H1 (cell line): ENCODE measurements at places on chromosomes 1 and 21. TPM values are rescaled to one million over a fixed set of nuclear protein-coding genes. Genes with fewer than 3 reads are reported as not detected.

VAMP4 gene
- 12.4 and 13.9 TPM in 2 replicates for total RNA-seq

ATP6V1G3 gene
- not detected in 2 replicates for total RNA-seq

DNA sequence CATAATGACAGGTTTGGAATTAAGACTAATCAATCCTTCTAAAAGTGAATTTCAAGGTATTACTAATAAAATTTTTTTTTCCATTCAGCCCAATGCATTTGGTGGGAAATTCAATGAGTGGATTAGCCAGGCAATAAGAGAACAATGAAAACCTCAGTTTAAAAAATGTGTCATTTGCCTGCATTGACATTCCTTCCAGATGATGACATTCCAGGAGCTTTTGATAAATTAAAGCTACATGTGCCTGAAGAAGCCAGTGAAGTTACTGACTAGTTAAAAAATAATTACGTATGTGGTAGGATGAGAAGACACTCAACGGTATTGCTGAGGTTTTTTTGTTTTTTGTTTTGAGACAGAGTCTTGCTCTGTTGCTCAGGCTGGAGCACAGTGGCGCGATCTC, 37.9 kb upstream of the RC3H1 start:
- DNase-seq: no peak

REG4 gene
- not detected in 2 replicates for total RNA-seq

DNA sequence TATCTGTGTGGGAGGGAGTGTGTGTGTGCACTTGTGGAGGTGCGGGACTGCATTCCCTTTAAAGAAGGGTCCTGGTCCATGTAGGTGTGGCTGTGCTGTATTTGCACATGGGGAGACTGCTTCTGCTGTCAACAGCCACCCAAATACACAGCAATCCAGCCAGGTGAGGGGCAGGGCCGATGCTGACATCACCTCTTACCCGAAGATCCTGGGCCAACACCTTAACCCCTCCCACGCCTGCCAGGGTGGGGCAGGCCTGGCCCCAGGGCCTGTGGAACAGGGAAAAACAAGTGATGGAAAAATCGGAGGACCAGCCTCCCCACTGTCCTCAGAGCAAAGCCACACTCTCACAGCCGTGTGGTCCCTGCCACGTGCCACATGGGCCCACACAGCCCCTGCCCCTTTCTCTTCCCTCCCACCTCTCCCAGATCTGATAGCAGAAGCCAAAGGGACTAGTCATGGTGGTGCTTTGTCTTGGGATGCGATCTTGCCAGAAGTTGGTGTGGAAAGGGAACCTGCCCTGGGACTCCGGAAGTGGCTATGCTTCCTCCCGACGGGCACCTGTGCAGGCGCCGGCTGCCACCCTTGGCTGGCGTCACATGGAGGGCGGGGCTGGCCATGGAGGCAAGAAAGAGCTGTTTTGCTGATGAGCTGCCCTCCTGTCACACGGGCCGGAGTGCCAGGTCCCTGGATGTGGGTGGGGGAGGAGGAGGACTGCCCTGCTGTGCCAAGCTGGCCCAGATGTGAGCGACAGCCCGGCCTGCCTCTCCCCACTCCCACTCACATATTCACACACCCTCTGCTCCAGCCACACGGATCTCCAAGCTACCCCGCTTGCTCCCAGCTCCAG, 7.8 kb upstream of the CASZ1 start:
- no peak for DNase-seq

EDARADD gene
- total RNA-seq: 6.1 and 7.0 TPM in 2 replicates

HNRNPCL4 gene
- not detected in 2 replicates for total RNA-seq

PHTF1 gene
- 26.9 and 27.7 TPM in 2 replicates for total RNA-seq

GRCh38 chr1:71796006-71796405, 486.3 kb downstream of the NEGR1 start:
- no peak for DNase-seq

DNA sequence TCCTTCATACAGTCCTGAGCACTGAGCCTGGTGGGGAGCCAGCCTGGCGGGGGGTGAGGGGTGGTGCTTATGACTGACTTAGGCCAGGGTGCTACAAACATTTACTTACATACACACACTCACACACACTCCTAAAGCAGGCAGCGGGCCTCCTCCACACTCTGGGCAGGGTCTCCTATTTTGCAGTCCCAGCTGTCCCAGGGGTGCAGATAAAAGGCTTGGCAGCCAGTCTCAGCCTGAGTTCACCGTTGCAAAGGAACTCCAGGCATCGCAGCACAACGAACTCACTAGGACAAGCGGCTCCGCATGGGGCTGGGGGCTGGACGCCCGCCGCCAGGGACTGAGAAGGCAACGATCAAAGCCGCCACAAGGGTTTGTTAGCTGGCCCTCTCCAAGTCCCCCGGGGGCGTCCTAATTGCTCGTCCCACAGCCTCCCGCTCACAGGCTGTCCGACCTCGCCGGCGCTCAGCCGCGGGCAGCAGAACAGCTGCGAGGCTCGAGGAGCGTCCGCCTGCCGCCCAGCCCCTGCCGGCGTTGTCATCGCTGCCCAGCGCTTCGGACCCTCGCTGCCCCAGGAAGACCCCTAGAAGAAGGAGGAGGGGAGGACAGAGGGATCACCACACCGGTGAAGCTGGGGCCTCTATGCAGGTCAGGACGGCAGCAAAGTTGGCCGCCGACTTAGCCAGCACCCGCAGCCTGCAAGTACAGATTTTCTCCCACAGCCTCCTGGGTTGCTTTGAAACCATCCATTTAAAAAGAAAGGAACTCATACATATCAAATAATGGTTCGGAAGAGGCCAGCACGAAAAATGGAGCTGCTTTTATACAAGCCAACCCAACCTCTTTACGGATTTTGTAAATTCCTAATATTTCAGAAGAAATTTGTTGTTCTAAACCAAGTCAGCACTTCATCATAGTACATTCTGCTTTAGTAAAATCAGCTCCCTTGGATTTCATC, 6.2 kb downstream of the BARHL2 start:
- no peak for DNase-seq

AMY2B gene
- 2.0 and 2.1 TPM in 2 replicates for total RNA-seq

DNA sequence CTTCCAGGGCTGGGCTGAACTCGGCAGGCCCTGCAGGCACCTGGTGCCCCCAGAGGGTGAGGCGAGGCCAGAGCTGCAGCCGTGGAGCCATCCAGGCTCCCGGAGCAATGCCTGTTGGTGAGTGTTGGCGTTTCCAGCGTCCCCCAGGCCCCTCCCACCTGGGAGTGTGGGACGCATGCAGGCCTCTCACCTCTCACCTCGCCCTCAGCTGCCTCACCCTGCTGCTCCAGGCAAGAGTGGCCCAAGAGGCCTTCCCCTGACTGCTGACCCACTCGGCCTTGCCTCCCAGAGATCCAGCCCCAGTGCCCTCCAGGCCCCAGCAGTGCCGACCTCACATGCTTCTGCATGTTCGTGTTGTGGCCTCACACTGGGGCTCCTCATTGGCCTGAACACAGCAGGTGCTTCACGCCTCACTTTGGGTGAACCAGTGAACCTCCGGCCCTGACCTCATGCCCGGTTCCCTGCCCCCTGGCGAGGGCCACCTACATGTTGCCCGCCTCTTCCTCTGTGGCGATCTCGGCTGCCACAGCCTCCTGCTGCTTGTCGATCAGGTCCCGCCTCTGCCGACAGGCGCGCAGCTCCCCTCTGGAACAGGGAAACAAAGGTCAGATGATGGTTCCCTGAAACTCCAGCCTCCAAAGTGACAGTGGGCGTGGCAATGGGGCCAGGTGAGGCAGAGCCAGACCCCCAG, 17.0 kb downstream of the CFAP74 start:
- DNase-seq: no peak

GRCh38 chr1:44025816-44026215, 5.4 kb downstream of the SLC6A9 start:
- DNase-seq: no peak

DNA sequence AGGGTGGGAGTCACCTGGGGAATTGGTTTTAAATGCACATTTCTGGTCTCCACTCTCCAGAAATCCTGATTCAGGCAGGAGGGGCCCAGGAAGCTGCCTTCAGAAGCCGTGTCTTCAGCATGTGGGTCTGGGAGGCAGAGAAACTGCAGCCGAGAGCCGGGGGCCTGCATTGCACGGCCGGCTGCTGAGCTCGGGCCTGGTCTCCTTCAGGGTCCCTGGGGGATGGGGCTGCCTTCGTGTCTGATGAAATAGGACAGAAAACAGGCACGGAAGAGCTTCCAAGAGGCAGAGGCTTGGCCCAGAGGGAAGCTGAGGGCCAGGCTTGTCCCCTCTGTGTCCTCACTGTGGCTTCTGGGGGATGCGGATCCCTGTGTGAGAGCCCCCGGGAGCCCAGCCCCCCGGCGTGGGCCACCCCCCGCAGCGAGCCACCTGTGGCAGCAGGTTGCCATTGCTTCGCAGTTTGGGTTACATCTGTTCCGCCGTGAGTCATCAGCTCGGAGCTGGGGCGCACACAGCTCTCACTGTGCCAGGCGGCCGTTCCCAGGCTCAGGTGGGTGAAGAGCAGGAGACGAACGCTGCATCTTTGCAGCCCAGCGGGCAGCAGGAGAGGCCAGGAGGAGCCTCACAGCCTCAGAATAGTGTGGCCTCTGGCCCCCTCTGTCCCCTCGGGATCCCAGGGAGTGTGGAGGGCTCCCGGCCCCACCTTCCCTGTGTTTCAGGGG, 72.4 kb downstream of the AJAP1 start:
- DNase-seq: no peak

DNA sequence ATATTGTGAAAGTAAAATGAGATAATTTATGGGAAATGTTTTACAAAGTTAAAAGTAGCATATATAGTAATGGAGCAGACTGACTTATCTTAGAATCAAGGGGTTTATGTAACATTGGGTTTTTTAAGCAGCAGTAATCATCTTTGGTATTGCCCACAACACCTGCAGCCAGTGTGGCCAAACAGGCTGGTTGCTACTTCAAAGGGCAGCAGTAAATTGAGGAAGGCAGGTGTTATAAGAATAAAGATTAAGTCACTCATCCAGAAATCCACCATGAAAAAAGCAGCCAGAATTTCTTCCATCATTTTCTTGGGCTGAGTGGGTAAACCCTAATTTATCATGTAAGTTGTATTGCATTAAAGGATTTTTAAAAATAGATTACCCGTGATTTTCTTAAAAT, 16.7 kb downstream of the DYNLT5 start:
- no peak for DNase-seq

GRCh38 chr1:226708342-226708780, 30.7 kb downstream of the ITPKB start:
- no peak for DNase-seq

DNA sequence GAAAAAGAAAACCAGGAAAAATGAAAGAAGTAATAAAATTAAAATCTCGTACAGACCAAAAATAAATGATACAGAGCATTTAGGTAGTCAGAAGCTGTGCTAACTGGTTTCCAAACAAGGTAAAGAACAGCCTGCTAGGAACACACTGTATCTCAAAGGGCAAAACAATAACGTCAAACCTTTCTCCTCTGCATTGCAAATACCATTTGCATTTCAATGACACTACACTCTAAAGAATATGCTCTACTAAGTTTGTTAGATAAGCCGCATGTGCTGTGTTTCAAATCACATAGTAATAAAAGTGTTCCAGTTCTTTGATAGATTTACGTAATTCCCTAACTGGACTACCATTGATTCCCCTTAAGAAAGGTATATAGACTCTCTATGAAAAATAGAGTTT, 648.8 kb downstream of the PLA2G4A start:
- DNase-seq: no peak

- DNase-seq: no peak
Observed at GRCh38 chr1:8925406-8925805, 20.3 kb upstream of the CA6 start.

PODN gene
- total RNA-seq: 0.11 and 0.17 TPM in 2 replicates

- DNase-seq: no peak
Observed at GRCh38 chr1:89734442-89734841, 86.4 kb upstream of the LRRC8D start.

DNA sequence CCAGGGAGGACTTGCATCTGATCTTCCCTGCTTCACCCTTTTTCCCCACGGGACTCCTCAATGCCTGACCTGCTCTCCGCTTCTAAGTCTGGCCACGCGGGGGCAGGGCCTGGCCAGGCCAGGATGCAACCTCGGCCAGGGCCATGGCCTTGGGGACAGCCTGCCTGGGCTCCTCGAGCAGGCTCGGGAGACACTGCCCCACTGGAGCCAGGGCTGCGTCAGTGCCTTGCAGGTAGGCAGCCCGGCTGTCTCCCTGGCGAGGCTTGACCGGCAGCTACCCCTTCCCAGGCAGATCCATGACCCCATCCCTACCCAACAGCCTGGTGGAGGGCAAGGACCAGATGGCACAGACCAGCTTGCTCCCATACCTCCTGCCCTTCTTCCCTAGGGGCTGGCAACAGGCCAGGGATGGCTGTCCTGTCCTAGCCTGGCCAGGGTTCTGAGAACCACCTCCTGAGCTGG, 2.7 kb upstream of the PRDM16 start:
- DNase-seq: no peak

DNA sequence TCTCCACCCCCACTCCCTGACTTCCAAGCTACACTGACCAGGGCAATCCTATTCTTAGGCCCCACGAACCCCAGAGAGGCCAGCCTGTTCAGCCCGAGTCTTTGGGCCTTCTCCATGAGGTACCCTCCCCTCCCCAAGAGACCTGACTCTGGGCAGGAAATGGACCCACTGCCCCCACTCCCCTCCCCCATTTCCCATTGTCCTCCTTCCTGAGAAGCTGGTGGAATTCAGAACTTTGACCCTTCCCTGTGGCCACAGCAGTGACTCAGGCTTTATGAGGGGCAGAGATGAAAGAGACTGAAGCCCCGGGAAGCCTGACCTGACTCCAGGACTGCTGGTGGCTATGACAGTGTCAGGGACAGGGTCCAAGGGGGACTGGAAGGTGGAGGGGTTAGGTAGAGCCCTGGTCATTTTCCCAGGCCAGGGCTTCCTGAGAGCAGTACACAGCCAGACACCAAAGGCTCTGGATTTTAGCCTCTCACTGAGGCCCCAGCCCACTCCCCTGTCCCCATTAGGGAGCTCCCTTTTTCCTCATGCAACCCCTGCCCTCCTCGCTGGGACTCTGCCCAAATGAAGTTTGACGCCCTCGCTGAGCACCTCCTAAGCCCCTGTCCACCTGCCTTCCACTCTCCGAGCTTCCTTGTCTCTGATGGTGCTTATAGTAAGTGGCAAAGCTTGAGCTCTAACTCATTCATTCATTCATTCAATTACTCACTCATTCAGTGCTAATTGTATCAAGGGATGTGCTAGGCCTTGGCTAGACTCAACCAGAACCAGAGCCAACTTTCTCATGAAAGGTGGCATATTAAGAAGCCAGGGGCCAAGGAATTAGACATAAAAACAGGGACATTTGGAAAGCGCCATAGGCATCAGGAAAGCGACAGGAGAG, 3.0 kb downstream of the CRYBG2 start:
- no peak for DNase-seq

- DNase-seq: no peak
Observed at GRCh38 chr1:77446841-77447555, 165.2 kb downstream of the AK5 start.

S100A14 gene
- 1.4 and 1.5 TPM in 2 replicates for total RNA-seq

- no peak for DNase-seq
Observed at GRCh38 chr1:218408942-218409341, 63.8 kb downstream of the TGFB2 start.

GRCh38 chr1:23551849-23552248, 7.5 kb downstream of the ID3 start:
- no peak for DNase-seq

XCL2 gene
- total RNA-seq: not detected in 2 replicates
